ENCODE measurements at places on chromosomes 7 and 10.
A peak's percentile ranks its signal among the peaks of the same experiment; 100 is the strongest.

DNA sequence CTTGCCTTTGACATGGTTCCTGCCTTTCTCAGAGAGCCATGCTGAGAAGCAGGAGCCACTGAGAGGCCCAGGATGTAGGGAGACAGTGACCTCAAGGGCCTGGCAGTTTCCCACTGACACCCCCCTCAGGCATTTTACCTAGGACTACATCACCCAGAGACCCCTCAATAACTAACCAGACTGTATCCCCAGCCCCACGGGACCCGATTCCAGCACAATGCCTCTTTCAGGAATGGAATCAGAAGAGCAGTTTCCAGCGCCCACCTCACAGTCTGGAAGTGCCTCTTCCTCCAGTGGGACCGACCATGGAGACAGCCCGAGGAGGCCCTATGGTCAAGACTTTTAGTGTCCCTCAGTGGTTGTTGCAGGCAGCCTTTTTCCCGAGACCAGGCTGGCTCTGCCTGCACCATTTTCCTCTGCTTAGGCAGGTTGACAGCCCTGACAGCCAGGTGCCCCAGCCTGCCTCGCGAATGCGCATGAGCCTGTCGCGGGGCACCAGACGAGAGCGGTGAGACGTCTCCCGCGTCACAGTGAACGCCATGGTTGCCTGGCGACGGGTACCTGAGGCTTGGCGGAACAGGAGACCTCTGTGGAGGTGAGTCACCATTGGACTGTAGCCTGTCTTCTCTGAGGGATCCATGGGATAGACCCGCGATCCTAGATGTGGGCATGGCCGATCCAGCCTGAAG, 28.4 kb upstream of the ZNF273 start:
- DNase-seq: peak; percentile 70

- peak; percentile 74 for DNase-seq
These were observed 207.0 kb upstream of the ZMIZ1 start for GRCh38 chr10:78861529-78862327.

DNA sequence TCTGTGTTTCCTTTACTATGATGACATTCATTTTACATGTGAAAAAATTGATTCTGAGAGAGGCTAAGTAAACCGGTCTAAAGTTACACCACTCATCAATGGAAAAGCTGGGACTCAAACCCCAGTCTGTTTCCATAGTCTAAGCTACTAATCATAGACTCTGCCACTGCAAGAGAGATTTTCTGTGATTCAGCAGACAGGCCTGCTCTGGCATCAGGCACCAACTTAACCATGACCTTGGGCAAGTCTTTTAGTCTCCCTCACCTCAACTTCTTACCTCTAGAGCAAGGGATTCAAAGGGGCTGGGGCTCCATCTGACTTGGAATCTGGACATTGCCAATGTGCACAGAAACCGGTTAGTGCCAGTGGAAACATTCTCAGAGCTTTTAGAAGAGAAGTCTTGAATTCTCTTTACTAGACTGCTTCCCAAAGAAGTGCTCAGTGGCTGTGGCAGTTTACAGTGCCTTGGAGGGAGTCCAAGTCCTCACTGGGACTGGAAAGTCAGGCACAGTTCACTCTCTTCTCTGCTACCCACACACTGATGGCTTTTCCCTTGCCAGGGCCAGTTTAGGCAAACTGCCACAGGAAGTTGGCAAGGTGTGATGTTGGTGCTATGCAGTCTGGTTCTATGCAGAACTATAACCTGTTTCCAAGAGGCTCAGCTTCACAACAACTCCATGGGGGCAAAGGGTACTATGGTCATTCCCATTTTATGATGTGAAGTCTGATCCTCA, 4.5 kb upstream of the BLNK start:
- DNase-seq: no peak

DNA sequence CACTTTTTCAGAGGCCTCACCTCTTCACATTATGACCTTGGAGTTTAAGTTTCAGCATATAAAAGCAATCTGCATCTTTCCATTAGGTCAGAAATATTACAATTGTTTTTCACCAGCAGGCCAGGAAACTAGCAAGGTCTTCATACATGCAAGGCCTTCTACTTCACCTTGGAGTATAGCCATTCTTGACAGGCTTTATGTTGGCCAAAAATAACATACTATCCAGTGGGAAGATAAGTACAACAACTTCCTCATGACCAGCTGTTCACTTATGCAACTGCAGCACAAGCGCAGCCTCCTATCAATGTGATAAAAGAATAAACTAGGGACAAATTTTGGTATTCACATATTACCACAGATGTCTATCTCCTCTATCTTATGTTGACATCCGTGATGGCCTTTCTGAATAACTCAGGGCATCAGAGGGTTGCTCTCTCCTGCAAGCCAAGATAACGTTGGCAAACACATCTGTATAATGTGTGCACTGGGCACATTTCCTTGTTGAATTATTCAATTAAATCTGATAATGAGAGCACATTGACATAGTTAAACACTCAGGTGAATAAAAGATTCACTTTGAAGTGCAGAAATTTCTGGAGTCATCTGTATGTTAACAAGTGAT, 239.8 kb downstream of the FZD1 start:
- DNase-seq: no peak

- DNase-seq: peak; percentile 75
These were observed 26.1 kb downstream of the IL2RA start for GRCh38 chr10:6035931-6036575.
